Activated CD4-positive, alpha-beta T cell treated with anti-CD3 and anti-CD28 coated beads, Interleukin-10, Interleukin-2, amounts not matched to agents 100 ng/mL and 50 ng/mL, durations not matched to agents 16 hours and 8 hours (primary cell): ENCODE measurements at places on chromosomes 3 and 15.
A peak's percentile ranks its signal among the peaks of the same experiment; 100 is the strongest.

DNA sequence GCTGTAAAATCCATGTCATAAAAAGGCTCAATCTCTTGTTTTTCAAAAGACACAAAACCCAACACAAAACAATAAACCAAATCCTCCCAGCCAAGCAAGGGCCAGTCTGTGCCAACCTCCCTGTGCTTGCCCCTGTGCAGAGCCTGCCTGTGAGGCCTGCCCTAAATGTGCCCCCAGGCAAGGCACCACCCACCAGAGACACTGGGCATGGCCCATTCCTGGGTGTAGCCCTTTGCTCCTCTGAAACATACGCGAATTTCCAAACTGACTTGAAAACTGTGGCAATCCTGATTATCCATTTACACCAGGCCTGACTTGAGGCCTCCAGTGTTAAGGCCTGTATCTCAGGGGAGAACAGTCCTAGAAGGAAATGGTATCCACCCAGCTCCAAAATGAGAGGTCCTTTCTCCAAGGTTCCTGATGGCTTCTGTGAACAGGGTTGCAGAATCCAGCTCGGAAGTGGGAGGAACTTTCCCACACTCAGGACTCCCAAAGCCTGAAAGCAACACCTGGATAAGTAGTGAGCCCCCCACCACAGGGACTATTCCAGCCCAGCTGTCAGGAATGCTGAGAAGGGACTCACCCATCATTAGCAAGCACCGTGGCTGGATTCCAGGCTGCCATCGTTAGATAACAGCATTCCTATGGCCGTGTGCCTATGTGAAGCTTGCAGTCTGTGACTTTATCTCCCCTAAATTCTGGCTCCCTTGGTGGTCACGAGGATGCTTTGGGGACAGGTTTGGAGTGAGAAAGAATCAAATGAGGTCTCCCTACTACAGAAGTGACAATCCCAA is 61.8 kb downstream of the CACNA2D2 start:
- DNase-seq = no peak

DNA sequence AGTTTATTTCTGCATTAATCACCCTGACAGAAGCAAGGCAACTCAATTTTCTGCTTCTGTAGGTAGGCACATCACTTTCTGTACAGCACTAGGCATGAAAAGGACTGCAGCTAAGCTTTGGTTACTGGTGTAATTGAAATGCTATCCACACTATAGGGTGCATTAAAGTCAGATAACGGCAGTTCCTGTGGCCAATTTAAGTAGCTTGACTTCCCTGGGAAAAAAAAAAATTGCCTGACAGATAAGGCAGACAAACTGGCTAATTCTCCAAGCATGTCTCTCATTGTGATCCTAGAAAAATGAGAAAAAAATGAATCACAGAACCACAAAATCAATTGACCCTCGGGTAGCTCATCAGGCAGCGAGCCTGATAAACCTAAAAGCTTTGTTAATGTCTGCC is 151.4 kb downstream of the MEIS2 start:
- no peak for DNase-seq

DNA sequence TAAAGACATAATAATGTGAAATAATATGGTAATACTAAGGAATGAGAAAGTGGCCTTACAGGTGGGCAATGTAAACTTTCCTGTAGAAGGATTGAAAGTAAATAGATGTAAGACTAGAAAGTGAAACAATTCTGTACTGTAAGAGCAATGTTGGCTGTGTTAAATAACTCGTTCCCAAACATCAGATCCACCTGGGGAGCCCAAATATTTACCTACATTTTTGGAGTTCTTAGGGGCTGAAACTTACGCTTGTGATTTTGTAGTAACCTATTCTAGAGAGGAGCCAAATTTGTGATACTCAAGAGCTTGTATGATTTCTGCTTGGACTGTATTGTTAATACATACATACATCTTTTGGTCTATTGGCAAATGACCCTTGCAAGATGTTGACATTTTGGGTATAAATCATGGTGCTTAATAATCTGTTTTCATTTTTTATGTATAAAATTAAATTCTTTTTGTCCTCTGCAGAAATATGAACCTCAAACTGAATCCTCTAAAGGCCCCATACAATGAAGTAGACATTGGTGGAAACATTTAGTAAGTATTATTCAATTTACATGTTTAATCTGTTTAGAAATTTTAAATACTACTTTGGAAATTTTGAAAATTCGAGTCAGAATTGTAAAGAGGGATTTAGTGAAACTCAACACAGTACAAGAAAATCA is 8.5 kb upstream of the CHD2 start:
- no peak for DNase-seq

- DNase-seq = no peak
Observed at GRCh38 chr3:140438736-140439470, 239.0 kb upstream of the TRIM42 start.

DNA sequence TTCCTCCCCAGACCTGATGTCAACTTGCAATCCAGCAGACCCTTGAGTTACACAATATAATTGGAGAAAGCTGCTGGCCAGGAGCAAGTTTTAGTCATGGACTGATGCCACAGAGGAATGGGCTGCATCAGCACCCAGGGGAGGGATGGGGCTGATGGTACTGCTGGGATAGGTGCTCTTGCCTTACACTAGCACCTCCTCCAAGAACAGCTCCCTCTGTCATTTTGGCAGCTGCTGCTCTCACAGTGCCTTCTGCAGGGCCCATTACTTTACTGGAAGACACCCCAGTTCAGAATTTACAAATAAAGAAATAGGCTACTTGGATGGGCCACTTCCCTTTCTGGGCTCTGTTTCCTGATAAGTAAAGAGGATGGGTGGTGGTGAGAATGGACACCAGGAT is 85.3 kb upstream of the RORA start:
- no peak for DNase-seq

GRCh38 chr3:73848173-73848906 is 223.6 kb upstream of the PDZRN3 start:
- DNase-seq = no peak

GRCh38 chr3:119403201-119403600 is 60.2 kb downstream of the TMEM39A start:
- DNase-seq = no peak

DNA sequence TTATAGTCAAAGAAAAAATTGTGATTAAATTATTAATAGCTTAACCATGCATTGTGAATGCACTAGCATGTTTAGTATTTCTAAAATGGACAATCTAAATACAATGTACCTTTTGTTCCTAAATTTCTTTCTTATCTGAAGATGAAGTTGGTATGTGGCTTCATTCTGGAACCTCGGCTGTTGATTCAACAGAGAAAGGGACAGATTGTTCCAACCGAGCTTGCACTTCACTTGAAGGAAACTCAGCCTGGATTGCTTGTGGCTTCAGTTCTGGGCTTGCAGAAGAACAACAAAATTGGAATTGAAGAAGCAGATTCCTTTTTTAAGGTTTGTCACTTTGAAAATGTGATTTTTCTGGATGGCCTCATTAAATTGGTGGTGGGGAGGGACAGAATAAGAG is 32.6 kb downstream of the HPS3 start:
- no peak for DNase-seq

- DNase-seq = peak; percentile 76
Observed at GRCh38 chr15:40320931-40321371, 2.5 kb upstream of the INAFM2 start.

DNA sequence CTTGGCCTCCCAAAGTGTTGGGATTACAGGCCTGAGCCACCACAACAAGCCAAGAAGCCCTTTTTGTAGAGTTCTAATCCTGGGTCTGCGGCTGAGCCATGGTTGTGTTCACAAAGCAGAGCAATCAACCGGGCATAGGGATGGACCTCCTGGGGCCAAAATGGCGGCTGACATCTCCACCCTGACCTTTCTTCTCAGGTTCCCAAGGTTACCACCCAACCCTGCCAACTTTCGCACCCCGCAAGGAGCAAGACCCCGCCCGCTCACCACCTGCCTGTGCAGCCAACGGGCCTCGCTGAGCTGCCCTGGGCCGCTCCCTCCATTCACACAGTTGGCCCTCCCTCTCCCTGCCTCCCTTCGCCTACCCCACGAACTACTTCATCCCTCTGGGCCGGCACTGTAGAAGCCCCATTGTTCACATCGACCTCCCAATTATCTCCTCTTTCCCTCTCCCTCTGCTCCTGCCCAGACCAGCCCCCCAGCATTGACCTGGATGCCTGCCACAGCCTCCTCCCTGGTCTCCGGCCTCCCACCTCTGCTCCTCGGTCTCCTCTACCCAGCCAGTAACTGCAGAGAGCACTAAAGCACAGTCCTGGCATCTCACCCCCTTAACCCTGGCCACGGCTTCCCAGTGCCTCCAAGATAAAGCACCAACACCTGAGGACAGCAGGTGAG is 62.0 kb upstream of the TFRC start:
- DNase-seq = no peak

DNA sequence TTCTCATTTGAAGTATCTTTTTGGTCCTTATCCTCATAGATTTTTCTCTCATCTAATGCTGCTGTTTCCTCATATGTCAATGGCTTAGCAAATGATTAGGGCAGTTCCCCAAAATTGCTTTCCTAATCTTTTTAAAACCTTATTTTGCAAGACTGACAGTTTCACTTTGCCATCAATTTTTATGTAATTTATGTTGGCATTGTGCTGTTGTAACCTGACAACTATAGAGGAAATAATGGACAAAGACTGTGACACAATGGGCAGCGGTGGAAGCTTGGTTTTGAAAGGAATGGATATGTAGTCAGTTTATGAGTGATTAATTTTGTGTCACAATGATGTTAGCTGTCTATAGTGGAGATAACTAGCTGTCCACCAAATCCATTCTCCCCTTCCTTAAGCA is 10.6 kb upstream of the SH3BP5 start:
- DNase-seq = no peak

GRCh38 chr3:79246875-79247724 is 520.7 kb downstream of the ROBO1 start:
- DNase-seq = no peak

- DNase-seq = no peak
Observed at GRCh38 chr15:76183930-76184649, 124.3 kb downstream of the TMEM266 start.

- DNase-seq = no peak
Observed at GRCh38 chr3:5136919-5137429, 14.9 kb downstream of the ARL8B start.

DNA sequence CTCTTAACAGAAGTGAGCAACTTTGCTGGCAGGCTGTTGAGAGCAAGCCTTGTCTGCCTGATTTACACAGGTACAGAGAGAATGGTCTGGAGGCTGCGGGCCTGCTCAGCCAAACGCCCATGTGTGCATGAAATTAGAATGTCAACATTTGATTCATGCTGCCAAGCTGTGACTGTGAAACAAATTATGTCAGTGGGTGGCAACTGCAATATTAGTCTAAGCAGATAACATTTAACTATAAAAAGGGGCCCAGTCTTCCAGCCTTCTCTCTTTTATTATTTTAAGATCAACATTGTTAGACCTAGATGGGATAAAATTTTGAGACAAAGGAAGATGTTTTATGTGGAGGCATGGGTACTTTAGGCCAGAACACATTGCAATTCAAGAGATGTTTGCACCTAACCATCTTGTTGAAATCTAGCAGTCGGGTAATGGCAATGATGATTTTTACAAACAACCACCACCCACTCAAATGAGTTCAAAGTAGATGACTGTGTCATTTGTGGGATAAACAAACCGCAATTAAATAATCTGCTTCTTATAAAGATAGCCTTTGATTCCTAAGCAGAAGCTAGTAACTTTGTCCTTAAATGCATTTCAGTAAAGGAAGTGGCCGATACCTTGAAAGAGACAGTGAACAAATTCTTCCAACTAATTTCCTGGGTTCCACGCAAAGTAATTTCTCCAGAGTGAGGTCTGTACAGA is 70.2 kb downstream of the FOXB1 start:
- peak; percentile 16 for DNase-seq

GRCh38 chr3:151228666-151229040 is 25.6 kb upstream of the GPR171 start:
- no peak for DNase-seq

- no peak for DNase-seq
Observed at GRCh38 chr3:119585856-119586570, 6.7 kb downstream of the ADPRH start.

DNA sequence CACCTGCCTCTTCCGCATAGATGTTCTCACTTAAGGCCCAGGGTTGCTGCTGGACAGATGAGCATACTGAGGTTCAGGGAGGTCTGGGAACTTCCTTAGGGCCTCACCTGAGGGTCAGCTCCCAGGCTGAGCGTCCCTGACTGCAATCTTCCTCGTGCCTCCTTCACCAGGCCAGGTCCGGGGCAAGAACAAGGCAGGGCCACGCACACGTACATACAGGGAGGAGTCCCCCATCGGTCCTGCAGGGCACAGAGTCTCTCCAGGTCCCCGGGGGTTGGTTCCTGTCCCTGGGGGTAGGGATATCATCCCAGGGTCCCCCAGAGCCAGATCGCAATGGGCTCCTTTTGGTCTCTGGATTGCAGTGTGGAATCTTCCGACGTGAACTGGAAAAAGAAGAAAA is 130.1 kb downstream of the LRRK1 start:
- DNase-seq = no peak

DNA sequence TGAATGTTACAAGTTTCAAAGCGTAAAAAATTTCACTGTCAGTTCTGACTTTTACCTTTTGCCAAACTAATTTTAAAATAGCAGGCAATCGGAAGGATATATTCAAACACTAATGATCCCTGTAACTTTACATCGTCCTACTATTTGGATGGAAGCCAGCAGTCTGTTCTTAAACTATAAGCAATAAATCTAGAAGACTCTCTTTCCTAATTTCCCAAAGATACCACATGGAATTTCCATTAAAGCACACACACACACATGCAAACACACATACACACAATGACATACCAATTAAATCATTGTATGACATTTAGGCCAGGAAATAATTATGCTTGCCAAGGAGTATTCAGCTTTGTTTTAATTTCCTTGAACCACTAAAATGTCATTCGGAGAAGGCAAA is 32.0 kb downstream of the IL17RD start:
- DNase-seq = no peak

GRCh38 chr3:77190374-77190773 is 150.5 kb downstream of the ROBO2 start:
- DNase-seq = no peak

- DNase-seq = no peak
Observed at GRCh38 chr3:48695393-48695753, 9.7 kb upstream of the NCKIPSD start.

DNA sequence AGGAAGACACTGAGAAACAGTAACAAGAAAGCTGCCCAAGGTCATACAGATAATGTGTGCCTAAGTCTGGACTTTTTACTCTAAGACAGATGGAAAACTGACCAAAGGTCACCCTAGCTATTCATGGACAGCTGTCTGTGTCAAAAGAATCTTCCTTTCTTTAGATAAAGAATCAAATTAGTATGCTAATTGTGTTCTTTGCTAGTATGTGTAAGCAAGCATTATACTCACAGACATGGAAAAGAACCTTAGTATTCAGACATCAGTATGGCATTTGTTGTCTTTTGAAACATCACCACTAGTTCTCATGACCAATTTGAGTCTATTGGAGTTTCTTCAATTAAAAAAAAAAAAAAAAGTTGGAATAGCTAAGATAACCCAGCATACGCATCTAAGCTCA is 91.8 kb upstream of the SOX2 start:
- DNase-seq = no peak
